ENCODE measurements at places on chromosomes 6 and 20.

DNA sequence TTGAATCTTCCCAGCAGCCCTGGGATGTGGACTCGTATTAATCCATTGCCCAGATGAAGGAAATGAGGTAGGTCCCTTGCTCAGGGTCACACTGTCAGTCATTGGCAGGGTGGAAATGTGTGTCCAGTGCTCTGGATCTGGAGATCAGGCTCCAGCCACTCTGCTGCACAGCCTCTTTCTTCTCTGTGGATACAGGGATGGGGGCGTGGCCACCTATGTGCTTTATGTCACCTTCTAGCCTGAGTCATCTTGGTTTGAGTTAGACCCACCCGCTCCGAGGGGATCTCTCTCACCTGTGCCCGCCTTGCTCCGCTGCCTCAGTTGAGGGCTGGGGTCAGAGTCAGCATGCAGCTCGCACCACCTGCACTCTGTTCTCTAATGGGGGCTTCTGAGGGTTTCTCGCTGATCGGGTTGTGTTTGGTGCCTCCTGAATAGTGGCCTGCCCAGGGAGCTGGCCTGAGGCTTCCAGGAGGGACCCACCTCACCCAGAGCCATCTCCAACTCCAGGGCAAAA is 80.0 kb downstream of the TCP11 start:
- H3K4me1 ChIP-seq = peaks cover 95% of the 10 kb centered on the region
- H3K27ac ChIP-seq = peak overlapping the region; percentile 39
- H3K27me3 ChIP-seq = no peaks in the 10 kb centered on the region
- H3K36me3 ChIP-seq = peaks cover 71% of the 10 kb centered on the region
- no peak for DNase-seq
- no peak overlapping the region for H3K4me3 ChIP-seq

DNA sequence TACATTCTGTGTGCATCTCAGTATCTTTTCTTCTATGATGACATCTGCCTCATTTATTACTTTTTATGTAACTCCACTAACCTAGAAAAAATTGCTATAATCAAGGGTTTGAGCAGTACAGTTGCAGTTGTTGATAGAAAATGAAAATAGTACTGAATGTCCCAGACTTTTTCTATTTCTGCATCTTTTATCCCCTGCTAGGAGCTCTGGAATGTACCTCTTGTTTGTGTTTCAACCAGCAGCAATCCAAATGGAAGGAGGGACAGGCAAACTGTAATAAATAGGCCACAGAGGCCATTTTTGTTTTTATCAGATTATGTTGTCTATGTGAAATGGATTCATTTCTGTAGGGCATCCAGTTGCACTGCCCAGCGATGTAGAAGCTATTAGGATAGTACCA is 536.9 kb downstream of the KIF16B start:
- no peak overlapping the region for H3K27ac ChIP-seq
- H3K4me3 ChIP-seq = no peak overlapping the region
- no peaks in the 10 kb centered on the region for H3K27me3 ChIP-seq

- no peak for DNase-seq
- H3K36me3 ChIP-seq = no peaks in the 10 kb centered on the region
- no peaks in the 10 kb centered on the region for H3K27me3 ChIP-seq
Measured at GRCh38 chr6:51562198-51562597, 525.2 kb downstream of the PKHD1 start.

- H3K27me3 ChIP-seq = no peaks in the 10 kb centered on the region
- peaks cover 37% of the 10 kb centered on the region for H3K4me1 ChIP-seq
- peaks cover 5% of the 10 kb centered on the region for H3K36me3 ChIP-seq
- H3K27ac ChIP-seq = peak overlapping the region; percentile 39
- H3K4me3 ChIP-seq = no peak overlapping the region
- no peak for DNase-seq
Measured at GRCh38 chr6:143205585-143205984, 144.9 kb downstream of the AIG1 start.

DNA sequence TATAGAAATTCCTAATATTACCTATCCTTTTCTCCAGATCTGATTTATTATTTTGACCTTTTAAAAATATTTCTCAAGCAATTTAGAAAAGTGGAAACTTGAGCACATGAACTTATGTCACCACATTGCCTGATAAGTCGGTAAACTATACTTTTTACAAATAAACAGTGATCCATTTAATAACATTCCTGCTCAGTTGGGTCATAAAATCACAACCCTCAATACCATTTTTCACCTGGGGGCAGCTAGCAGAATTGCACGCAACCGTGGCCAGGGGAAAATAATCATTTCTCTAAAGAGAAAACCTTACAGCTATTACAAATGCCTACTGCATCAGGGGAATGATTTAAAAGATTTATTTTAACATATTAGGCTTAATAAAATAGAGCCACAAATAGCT is 614.5 kb downstream of the PHF3 start:
- H3K27me3 ChIP-seq = no peaks in the 10 kb centered on the region
- H3K4me3 ChIP-seq = no peak overlapping the region
- no peaks in the 10 kb centered on the region for H3K4me1 ChIP-seq
- no peak overlapping the region for H3K27ac ChIP-seq
- no peak for DNase-seq

DNA sequence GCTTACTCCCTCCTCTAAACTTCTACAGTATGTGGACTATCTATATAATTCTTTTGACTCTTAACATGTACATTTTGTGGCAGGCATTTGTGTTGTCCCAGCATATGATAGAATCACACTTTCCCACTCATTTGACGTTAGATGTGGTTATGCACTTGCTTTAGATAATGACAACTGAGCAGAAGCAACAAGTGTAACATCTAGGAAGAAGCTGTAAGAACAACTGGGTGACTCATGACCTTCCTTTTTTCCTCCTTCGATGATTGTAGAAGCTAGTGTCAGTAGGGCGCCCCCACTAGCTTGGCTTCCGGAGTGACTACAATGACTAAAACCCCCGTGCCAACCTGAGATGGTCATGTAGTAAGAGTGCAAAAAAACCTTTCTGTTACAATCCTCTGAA is 74.6 kb upstream of the CEP85L start:
- H3K4me3 ChIP-seq = no peak overlapping the region
- DNase-seq = no peak
- H3K4me1 ChIP-seq = no peaks in the 10 kb centered on the region
- no peaks in the 10 kb centered on the region for H3K36me3 ChIP-seq
- H3K27me3 ChIP-seq = no peaks in the 10 kb centered on the region

- DNase-seq = no peak
- no peaks in the 10 kb centered on the region for H3K4me1 ChIP-seq
- peaks cover 14% of the 10 kb centered on the region for H3K27me3 ChIP-seq
Measured at GRCh38 chr20:48421547-48421946, 406.3 kb downstream of the PREX1 start.

DNA sequence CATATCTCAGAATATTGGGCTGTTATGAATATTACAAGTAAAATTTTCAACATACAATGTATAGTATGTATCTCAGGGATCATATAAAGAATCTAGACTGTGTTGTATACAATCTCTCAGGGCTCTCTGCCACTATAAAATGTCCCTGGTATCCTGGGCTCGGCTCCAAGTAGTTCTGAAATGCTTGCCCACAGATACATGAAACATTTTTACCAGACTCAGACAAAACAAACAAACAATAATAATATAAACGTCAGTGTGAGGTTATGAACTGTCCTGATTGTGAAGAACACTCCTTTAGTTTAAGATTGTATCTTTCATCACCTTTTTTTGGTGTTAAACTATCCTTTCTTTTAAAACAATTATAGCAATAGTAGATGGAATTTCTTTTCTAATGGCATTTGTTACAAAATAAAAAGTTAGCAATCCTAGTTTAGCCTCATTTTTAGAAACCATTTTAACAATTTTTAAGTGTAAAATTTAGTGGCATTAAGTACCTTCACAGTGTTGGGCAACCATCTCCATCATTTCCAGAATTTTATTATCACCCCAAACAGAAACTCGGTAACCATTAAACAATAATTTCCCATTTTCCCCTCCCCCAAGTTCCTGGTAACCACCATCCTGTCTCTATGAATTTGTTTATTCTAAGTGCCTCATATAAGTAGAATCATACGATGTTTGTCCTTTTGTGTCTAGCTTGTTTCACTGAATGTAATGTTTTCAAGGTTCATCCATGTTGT is 17.4 kb upstream of the LY86 start:
- H3K27me3 ChIP-seq = no peaks in the 10 kb centered on the region
- H3K4me3 ChIP-seq = no peak overlapping the region
- H3K4me1 ChIP-seq = no peaks in the 10 kb centered on the region
- H3K36me3 ChIP-seq = no peaks in the 10 kb centered on the region

GRCh38 chr6:38326837-38327236 is 312.9 kb downstream of the BTBD9 start:
- no peaks in the 10 kb centered on the region for H3K27me3 ChIP-seq
- H3K4me1 ChIP-seq = no peaks in the 10 kb centered on the region
- no peak for DNase-seq
- H3K36me3 ChIP-seq = no peaks in the 10 kb centered on the region
- no peak overlapping the region for H3K27ac ChIP-seq
- H3K4me3 ChIP-seq = no peak overlapping the region

GRCh38 chr6:55082021-55082420 is 92.3 kb upstream of the HCRTR2 start:
- no peaks in the 10 kb centered on the region for H3K27me3 ChIP-seq
- H3K4me1 ChIP-seq = no peaks in the 10 kb centered on the region
- no peak overlapping the region for H3K4me3 ChIP-seq
- no peaks in the 10 kb centered on the region for H3K36me3 ChIP-seq
- H3K27ac ChIP-seq = no peak overlapping the region

- H3K4me3 ChIP-seq = no peak overlapping the region
- no peaks in the 10 kb centered on the region for H3K4me1 ChIP-seq
- H3K36me3 ChIP-seq = no peaks in the 10 kb centered on the region
- H3K27me3 ChIP-seq = peaks cover 14% of the 10 kb centered on the region
Measured at GRCh38 chr6:151784441-151785214, 22.9 kb upstream of the ESR1 start.

GRCh38 chr20:49908258-49908565 is 7.1 kb downstream of the SPATA2 start:
- H3K27ac ChIP-seq = peak overlapping the region; percentile 94
- peaks cover 42% of the 10 kb centered on the region for H3K36me3 ChIP-seq
- DNase-seq = no peak
- H3K4me3 ChIP-seq = no peak overlapping the region
- no peaks in the 10 kb centered on the region for H3K27me3 ChIP-seq

DNA sequence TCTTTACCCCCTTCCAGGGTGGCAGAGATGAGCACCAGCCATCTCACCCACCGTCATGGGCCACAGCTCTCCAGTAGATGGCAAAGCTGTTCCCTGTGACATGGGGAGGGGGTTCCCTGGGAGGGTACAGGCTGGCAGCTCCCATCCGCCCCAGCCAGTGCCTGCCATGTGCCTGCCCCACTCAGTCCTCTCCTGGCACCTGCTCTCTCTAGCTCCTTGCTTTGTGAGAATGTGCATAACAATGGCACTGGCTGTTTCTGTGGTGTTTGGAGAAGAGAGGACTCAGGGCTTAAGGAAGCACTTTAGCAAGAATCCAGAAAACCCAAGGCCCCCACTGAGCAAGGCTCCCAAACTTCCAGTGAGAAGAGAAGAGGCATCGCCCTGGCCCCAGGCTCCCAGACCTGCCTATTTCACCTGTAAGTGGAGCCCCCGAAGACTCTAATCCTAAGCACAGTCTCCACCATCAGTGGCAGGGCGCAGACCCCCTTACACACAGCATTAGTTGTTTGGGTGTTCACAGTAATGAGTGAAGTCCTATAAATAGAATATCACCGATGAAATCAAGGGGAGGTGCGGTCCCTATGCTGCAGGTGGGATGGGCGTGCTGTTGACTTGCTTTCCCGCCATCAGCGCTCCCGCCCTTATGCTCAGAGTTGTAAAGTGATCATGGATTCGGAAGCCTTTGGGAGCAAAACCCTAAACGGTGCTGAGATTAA is 110.2 kb downstream of the AGPAT4 start:
- H3K4me1 ChIP-seq = peaks cover 27% of the 10 kb centered on the region
- H3K36me3 ChIP-seq = peaks cover 23% of the 10 kb centered on the region
- no peak overlapping the region for H3K4me3 ChIP-seq
- no peak overlapping the region for H3K27ac ChIP-seq
- H3K27me3 ChIP-seq = no peaks in the 10 kb centered on the region

- H3K4me1 ChIP-seq = peaks cover 31% of the 10 kb centered on the region
- no peaks in the 10 kb centered on the region for H3K36me3 ChIP-seq
- H3K27ac ChIP-seq = peak overlapping the region; percentile 40
Measured at GRCh38 chr20:3168079-3168828, 5.1 kb downstream of the LZTS3 start.

DNA sequence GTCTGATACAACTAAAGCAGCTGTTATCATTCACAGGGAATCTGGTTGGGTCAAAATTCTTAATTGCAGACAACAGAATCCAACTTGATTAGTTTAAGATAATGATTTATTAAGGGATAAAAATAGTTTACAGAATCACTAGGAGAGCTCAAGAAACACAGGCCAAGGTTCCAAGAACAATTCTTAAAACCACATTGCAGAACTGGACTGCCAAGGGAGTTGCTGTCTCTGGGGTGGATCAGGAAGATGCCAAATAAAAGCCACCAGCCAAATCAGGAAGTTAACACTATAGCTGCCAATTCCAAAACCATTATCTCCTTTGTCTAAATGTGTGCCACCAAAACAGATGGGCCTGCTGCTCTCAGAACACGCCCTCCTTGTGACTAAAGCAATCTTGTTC is 53.7 kb downstream of the NUDT3 start:
- peaks cover 8% of the 10 kb centered on the region for H3K36me3 ChIP-seq
- peak overlapping the region; percentile 29 for H3K27ac ChIP-seq
- DNase-seq = no peak
- no peaks in the 10 kb centered on the region for H3K27me3 ChIP-seq
- H3K4me3 ChIP-seq = no peak overlapping the region
- peaks cover 84% of the 10 kb centered on the region for H3K4me1 ChIP-seq

- H3K36me3 ChIP-seq = no peaks in the 10 kb centered on the region
- peaks cover 12% of the 10 kb centered on the region for H3K4me1 ChIP-seq
- H3K27me3 ChIP-seq = no peaks in the 10 kb centered on the region
- no peak overlapping the region for H3K27ac ChIP-seq
Measured at GRCh38 chr6:63471654-63472053, 100.6 kb upstream of the LOC128125822 start.

- peak; percentile 34 for DNase-seq
- no peak overlapping the region for H3K4me3 ChIP-seq
- H3K4me1 ChIP-seq = peaks cover 77% of the 10 kb centered on the region
- H3K36me3 ChIP-seq = no peaks in the 10 kb centered on the region
Measured at GRCh38 chr6:15299430-15300131, 53.7 kb downstream of the JARID2 start.
